ENCODE measurements at places on chromosomes 1 and 21.

DNA sequence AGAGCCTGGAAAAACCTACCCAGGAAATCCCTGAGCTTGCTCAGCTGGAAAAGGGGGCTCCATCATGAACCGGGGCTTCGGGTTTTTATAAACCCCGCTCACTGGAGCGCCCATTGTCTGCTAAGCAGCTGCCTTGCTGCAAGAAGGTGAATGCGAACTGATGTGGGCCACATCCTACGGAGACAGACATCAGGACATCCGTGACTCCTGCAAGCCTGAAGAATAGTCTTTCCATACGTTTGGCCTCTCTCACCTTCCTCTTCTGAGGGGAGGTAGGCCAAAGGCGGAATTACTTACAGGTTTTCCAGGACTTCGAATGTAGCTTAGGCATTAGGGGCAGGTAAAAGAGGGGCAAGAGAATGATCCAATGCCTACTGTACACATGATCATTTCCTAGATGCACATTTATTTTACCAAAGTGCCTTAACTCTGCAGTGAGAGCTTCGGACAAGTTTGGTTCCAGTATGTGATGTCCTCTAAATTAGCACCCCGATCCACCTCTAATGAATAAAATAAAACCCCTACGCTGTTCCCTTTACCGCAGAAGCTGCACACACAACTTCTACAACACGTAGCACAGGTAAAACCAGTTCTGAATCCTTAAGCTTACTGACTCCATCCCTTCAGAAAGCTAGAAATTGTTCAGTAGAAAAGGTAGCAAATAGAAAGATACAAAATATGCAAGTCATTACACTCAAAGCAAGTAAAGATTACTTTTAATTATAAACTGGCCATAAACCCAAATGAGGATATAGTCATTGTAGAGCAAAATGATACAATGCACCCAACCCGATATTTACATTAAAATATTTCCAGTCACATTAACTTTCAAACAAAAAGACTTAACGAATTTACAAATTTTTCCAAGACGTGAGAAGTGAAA is 866 bp upstream of the SORT1 start:
- no peak for DNase-seq
- peaks cover 9% of the 10 kb centered on the region for H3K4me1 ChIP-seq
- H3K4me3 ChIP-seq, result peak overlapping the region; percentile 83
- peaks cover 33% of the 10 kb centered on the region for H3K36me3 ChIP-seq
- H3K27ac ChIP-seq, result no peak overlapping the region
- peaks cover 43% of the 10 kb centered on the region for H3K27me3 ChIP-seq

- H3K4me1 ChIP-seq, result no peaks in the 10 kb centered on the region
- H3K27me3 ChIP-seq, result peaks cover 69% of the 10 kb centered on the region
- H3K27ac ChIP-seq, result no peak overlapping the region
- H3K36me3 ChIP-seq, result no peaks in the 10 kb centered on the region
- peak; percentile 53 for DNase-seq
These were observed 6.2 kb downstream of the S100A7A start for GRCh38 chr1:153422450-153423068.

- no peaks in the 10 kb centered on the region for H3K27me3 ChIP-seq
- no peak for DNase-seq
- H3K4me1 ChIP-seq, result no peaks in the 10 kb centered on the region
- no peak overlapping the region for H3K27ac ChIP-seq
- no peaks in the 10 kb centered on the region for H3K36me3 ChIP-seq
These were observed 1016.1 kb downstream of the KCNT2 start for GRCh38 chr1:195591917-195592672.

- no peak overlapping the region for H3K4me3 ChIP-seq
- no peak overlapping the region for H3K27ac ChIP-seq
- H3K36me3 ChIP-seq, result no peaks in the 10 kb centered on the region
- DNase-seq, result no peak
- H3K4me1 ChIP-seq, result no peaks in the 10 kb centered on the region
These were observed 91.1 kb upstream of the ADAMTS5 start for GRCh38 chr21:27057997-27058396.

GRCh38 chr1:172533513-172534151 is 682 bp downstream of the SUCO start:
- H3K4me3 ChIP-seq, result peak overlapping the region; percentile 96
- peaks cover 51% of the 10 kb centered on the region for H3K4me1 ChIP-seq
- peaks cover 9% of the 10 kb centered on the region for H3K27me3 ChIP-seq
- peak overlapping the region; percentile 100 for H3K27ac ChIP-seq
- DNase-seq, result peak; percentile 30

GRCh38 chr1:225318706-225319575 is 108.9 kb downstream of the LBR start:
- peaks cover 1% of the 10 kb centered on the region for H3K4me1 ChIP-seq
- H3K4me3 ChIP-seq, result no peak overlapping the region
- no peak for DNase-seq
- peaks cover 16% of the 10 kb centered on the region for H3K27me3 ChIP-seq
- H3K36me3 ChIP-seq, result no peaks in the 10 kb centered on the region

GRCh38 chr21:43975469-43976098 is 36.5 kb upstream of the TRAPPC10 start:
- H3K4me1 ChIP-seq, result peaks cover 11% of the 10 kb centered on the region
- no peak overlapping the region for H3K4me3 ChIP-seq
- H3K36me3 ChIP-seq, result peaks cover 33% of the 10 kb centered on the region
- DNase-seq, result peak; percentile 77

DNA sequence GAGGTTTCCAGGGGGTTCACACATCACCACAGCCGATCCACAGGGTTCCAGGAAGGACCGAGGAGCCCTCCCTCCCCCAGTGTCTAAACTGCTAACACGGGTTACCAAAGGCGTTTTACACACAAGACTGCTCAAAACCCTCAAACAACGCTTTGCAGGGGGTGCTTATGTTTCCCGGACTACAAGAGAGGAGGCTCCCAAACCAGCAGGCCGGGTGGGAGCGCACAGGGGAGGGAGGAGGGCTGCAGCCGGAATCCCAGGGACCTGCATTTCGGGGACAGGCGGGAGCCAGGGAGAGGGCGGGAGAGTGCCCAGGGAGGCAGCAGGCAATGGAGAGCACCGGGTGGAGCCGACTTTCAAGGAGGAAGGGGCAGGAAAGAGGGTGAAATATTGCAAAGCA is 50.8 kb downstream of the ACBD3 start:
- H3K4me1 ChIP-seq, result no peaks in the 10 kb centered on the region
- no peak overlapping the region for H3K4me3 ChIP-seq
- peaks cover 3% of the 10 kb centered on the region for H3K36me3 ChIP-seq
- H3K27me3 ChIP-seq, result peaks cover 7% of the 10 kb centered on the region
- H3K27ac ChIP-seq, result no peak overlapping the region
- DNase-seq, result no peak

DNA sequence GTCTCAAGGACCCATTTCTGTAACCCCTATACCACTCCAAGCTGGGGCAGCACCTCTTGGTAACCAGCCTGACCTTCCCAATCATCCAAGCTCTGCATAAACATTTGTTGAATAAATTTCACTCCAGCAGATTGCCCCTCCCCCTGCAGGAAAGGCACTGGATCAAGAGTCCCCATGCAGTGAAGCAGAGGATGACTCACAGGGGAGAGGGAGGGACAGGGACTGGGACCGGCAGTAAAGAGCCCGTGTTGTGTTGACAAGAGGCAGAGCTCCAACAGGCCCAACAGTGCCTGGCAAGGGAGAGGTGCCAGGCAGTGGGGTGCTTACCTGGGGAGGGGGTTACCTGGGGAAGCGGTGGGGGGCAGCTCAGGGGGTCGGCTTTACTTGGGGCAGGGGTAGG is 32.3 kb downstream of the SLC9A1 start:
- H3K4me3 ChIP-seq, result no peak overlapping the region
- H3K27ac ChIP-seq, result peak overlapping the region; percentile 35
- no peaks in the 10 kb centered on the region for H3K27me3 ChIP-seq

DNA sequence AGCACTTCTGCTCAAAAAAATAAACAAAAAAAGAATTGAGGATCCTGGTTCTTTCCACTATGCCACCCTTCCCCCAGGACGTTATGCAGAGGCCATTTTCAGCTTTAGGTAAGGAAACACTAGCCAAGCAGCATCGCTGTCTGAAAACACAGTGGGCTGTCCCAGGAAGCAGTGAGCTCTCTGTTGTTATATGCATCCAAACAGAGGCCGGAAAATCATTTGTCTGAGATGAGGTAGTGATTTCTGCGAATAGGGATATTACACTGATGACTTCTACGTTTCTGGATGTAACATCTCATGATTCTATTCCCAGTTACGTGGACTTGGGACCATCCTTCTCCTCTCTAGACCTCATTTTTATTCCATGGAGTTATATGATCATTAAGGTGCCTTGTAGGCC is 137.2 kb downstream of the OMA1 start:
- H3K36me3 ChIP-seq, result no peaks in the 10 kb centered on the region
- no peak overlapping the region for H3K4me3 ChIP-seq
- no peaks in the 10 kb centered on the region for H3K27me3 ChIP-seq

Measured in effector memory CD8-positive, alpha-beta T cell (primary cell).